Activated CD8-positive, alpha-beta memory T cell treated with anti-CD3 and anti-CD28 coated beads, Interleukin-2, amount 50 U/mL, for 4 hours (primary cell): ENCODE measurements at places on chromosomes 7 and 10.

GRCh38 chr7:43768887-43769272, 10.4 kb downstream of the BLVRA start:
- no peak for DNase-seq

GRCh38 chr7:77747178-77747577, 50.9 kb downstream of the RSBN1L start:
- no peak for DNase-seq

GRCh38 chr10:71575451-71575850, 144.1 kb downstream of the C10orf105 start:
- no peak for DNase-seq

DNA sequence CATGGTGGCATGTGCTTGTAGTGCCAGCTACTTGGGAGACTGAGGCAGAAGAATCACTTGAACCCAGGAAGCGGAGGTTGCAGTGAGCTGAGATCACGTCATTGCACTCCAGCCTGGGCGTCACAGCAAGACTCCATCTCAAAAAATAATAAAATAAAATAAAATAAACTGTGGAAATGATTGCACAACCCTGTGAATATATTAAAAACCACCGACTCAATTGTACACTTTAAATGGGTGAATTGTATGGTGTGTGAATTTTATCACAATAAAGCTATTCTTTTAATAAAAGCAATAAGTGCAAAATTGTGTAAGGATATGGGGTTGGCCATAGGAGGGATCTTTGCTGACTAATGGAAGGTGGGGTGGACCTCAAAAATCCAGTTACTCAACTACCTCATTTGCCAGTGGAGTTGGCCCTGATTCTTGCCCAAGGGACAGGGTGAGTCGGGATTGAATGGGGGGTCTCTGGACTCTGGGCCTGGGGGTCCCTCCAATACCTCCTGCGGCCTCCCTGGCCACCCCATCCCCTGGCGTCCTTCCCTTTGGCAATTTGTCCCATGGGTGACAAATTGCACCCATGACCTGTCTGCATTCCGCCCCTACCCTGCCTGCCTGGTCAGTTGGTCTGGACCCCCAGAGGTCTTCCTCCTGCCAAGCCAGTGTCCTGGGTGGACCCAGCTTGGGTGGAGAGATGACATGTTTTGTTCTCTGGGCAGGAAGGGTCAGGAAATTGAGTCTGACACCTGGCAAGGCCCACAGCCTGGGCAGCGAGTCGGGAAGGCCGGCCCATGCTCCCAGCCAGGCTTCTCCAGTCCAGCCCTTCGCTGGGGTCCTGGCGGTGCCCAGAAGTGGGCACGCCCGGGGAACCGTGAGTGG, 61.7 kb upstream of the ELN start:
- no peak for DNase-seq

- DNase-seq = peak; percentile 6
Measured at GRCh38 chr10:86337121-86337601, 29.4 kb downstream of the GRID1 start.

DNA sequence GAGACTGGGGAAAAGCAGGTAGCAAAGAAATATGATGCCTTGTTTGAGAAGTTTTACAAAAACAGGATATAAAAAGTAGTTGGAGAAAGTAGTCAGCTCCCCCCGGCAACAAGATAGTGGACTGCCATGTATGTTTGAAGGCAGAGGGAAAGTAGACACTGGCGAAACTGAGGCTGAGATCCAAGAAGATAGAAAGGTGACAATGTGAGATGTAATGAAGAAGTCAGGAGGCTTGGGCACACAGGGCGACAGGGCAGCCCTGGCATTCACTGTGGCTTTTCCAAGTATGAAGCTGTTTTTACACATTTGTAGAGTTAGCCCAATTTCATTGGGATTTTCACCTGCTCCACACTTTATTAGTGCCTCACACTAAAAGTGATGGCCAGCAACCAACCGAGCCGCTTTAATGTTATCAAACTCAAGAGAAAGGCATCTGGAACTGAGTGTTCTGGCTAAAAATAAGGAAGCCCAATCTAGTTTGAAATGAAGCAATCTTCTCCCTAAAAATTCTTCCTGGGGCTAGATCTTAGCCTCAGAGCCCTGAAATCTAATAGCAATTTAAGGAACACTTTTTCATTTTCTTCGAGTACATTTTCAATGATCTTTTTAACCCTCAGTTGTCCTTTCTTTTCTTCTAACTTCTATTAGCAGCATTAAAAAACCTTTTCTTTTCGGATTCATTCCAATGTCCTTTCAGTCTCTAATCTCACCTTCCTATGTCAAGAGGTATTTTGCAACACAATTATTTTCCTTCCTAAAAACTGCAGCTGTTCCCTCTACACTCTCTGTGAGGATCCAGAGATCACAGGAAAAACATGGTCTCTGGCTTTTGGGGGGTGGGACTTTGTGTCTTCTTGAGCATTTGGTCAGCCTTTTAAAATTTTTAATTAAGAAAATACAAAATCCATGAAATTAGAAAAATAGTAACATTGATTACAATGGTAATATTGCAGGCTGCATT, 108.0 kb downstream of the RNLS start:
- DNase-seq = no peak

GRCh38 chr7:7203813-7204575, 21.6 kb downstream of the C1GALT1 start:
- no peak for DNase-seq

DNA sequence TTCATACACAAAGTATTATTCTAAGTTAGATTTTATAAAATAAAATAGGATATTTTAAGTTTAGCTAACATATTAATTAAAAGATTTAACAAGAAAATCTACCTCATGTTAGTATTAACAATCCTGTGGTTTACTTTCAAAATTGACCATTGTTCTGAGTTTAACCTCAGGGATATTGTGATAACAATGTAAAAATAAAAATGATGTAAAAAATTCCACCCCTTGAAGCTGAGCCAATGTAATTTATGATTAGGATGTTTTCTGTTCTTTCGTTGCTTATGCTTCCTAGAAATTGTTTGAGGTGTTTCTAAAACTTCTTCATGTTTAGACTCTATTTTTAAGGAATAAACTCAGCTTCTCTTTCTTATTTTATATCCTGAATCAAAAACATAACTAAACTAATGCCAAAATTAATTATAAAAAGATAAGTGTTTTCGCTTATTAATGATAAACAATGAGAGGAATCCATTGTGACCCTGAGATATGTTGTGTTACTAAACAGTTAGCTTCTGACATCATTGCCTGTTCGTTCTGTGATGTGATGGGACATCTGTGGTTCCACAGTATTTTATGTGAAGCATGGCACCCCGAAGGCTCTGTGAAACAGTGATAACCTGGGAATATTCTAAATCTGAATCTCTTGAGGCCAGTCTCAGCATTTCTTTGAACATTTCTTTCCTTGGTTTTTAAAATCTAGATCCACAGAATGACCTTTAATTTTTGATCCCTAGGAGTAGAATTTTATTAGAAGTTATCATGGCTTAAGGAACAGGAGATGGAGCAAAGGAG, 340.8 kb downstream of the ARL4A start:
- no peak for DNase-seq
